ENCODE measurements at places on chromosomes 7 and 10.

DNA sequence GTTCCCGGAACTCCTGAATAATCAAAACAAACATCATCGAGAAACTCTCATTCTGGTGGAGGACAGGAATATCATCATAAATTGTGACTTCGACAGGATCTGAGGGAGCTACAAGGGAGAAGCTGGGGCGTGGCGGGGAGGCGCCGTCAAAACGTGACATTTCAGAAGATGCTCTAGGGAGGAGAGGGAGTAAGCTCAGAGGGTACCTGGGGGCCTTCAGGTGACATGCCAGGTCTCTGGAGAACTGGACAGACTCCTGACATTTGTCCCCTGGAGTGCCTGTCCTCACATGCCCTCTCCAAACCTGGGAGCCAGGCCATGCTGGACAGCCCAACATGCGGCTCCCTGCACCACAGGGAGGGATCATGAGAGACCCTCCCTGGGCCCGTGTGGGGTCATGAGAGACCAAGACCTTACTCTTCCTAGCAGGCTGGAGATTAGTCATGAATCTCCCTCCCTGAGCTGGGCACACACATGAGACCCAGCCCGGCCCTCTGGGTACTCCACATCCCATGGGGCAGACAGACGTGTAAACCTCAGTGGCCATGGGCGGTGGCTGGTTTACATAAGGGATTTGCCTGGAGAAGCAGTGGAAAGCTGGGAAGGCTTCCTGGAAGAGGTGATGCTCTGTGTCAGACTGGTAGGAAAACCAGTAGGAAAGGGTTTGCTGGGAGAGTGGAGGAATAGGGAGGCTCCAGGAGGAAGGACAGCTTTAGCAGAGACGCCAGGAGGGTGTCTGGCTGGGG is 81.0 kb downstream of the MYL10 start:
- DNase-seq = no peak

DNA sequence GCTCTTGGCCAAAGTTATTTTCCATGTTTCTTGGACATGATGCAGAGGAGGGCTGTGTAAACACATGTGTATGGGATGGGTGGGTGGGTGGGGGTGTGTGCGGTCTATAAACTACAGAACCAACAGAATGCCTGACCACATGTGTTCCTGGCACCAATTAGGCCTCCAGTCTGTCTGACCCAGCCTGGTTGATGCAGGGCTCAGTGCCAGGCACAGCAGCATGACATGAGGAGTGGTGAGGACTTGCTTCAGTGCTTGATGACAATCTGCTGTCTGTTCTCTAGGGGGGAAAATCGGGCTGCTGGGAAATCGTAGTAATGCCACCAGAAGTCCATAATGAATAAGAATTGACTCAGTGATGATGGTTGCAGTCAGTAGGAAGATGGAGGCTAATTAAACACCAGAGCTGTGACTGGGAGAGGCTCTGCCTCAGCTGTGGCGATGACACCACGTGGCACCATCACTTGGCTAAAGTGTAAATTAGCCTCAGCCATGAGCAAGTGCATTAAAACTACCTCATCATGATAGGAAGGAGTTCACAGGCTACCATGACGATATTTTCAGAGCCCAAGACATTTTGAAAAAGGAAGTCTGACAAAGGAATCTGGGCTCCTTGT is 260.1 kb upstream of the PODXL start:
- no peak for DNase-seq

- DNase-seq = no peak
These were observed 218.3 kb upstream of the AKR1E2 start for GRCh38 chr10:4607681-4608080.

DNA sequence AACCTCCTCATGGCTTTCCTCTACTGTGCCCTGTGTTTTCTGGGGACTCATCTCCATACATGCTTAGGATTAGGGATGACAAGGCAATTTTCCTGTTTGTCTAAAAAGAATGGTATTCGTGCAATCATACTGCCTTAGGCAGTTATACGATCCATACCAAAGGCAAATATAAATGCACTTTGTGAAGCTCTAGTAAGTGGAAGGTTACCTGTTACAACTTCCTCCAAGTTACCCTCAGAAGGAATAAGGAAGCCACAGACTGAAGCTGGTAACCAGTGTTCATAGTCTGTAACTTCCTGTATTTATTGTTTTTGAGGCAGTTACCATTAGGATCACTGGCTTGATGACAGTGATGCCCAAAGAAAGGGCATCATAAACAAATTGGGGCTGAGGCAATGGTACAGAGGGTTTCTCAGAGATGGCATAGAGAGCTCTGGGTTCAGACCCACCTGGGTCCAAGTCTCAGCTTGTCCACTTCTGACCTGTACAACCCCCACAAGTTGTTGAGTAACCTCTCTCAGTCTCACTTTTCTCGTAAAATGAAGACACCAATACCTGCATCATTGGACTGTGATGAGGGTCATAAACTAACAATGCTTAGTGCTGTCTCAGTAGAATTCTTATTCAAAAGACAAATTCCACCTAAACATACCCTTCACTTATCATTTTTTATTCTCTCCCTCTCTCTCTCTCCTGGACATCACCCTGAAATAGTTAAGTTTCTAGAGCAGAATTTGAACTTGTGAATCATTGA is 138.2 kb downstream of the ELMO1 start:
- DNase-seq = no peak

- DNase-seq = no peak
These were observed 31.7 kb upstream of the DGKI start for GRCh38 chr7:137878333-137878961.

DNA sequence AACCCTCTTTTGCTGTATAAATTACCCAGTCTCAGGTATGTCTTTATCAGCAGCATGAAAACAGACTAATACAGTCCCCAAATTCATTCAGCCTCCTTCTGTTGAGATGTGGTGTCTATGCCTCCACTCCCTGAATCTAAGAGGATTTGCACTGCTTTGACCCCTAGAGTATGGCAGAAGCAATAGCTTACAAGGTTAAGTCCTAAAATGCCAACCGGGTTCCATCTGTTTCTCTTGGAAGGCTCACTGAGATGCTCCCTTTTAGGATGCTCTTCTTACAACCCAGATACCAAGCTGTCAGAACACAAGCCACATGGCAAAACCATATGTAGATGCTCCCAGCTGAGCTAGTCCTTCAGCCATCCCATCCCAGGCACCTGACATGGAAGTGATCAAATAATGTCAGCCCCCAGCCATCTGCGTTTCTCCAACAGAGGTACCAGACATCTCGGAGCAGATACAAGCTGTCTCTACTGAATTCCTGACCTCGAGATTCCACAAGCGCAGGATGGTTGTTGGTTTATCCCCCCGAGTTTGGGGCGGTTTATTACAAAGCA is 20.2 kb downstream of the CALN1 start:
- no peak for DNase-seq
